Vagina (tissue), 2 donors: ENCODE measurements at places on chromosomes 12 and 14. TPM values are rescaled to one million over a fixed set of nuclear protein-coding genes. Genes with fewer than 3 reads are reported as not detected.

DNA sequence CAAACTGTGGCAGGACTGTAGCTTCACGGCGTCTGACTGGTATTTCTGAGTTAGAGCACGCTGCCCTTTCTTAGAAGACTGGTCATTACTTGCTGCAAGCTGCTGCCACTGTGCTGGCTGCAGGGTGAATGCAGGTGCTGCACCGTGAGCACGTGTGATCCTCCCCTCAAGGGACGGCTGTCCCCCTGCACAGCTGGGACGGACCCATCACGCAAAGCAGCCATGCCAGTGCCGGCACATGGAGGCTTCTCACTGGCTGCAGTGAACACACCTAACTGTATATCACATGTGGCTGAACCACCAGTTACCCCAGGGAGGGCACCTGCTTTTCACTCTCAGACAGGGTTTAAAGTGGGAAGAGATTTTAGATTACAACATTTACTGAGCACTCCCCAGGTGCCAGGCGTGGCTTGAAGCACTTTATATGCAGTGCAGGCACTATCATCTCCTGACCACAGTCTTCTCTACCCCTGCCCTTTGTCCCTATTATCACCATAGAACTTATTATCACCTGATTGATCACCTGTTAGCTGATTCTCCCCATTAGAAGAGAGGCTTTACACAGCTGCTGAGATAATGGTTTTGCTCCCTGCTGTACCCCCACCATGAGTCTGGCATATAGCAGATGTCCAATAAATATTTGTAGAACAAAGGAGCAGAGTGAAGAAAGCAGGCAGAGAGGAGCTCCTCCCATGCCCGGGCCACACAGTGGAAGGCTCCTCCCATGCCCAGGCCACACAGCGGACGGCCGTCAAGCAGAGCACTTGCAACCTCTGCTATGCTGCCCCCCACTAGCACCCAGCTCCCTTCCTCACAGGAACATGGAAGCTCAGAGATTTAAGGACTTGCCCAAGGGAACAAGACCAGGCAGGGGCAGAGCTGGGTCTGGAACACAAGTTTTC lies 25.9 kb downstream of the SLC25A47 start:
- H3K27me3 ChIP-seq, result no peaks in the 10 kb centered on the region
- no peak overlapping the region for H3K27ac ChIP-seq
- DNase-seq, result no peak
- H3K36me3 ChIP-seq, result peaks cover 46% of the 10 kb centered on the region

GRCh38 chr12:27332714-27333402 lies at the start of gene BMAL2:
Gene BMAL2, plus strand, starts transcription at chr12:27332836. Its CDS starts 237 bp downstream, at chr12:27333073.
- peak within 1 kb of the TSS; percentile 60 for H3K27ac ChIP-seq
- H3K27me3 ChIP-seq, result no peaks in the 10 kb centered on the region
- DNase-seq, result no peak
- no peaks in the 10 kb centered on the region for H3K36me3 ChIP-seq
- H3K4me1 ChIP-seq, result peaks cover 22% of the 10 kb centered on the region
- peak within 1 kb of the TSS; percentile 67 for H3K4me3 ChIP-seq

DNA sequence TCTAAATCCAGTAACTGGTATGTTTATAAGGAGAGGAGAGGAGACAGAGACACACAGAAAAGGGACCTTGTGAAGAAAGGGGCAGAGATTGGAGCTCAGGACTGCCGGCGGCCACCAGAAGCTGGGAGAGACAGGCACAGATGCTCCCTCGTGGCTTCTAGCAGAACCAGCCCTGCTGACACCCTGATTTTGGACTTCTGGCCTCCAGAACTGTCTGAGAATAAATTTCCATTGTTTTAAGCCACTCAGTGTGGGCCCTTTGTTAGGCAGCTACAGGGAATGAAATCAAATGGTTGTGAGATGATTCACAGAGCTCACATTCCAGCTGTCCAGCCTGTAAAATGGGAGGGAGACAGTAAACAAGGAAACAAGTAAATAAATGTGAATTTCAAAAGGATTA lies 47.6 kb downstream of the TMEM132C start:
- H3K36me3 ChIP-seq, result no peaks in the 10 kb centered on the region
- no peaks in the 10 kb centered on the region for H3K4me1 ChIP-seq
- H3K27ac ChIP-seq, result no peak overlapping the region
- no peak overlapping the region for H3K4me3 ChIP-seq

Gene CCDC38
- total RNA-seq, result not detected

GRCh38 chr12:39127401-39127800 lies 222.0 kb upstream of the CPNE8 start:
- no peaks in the 10 kb centered on the region for H3K4me1 ChIP-seq
- H3K27me3 ChIP-seq, result no peaks in the 10 kb centered on the region
- no peak overlapping the region for H3K4me3 ChIP-seq
- no peak overlapping the region for H3K27ac ChIP-seq
- no peaks in the 10 kb centered on the region for H3K36me3 ChIP-seq

DNA sequence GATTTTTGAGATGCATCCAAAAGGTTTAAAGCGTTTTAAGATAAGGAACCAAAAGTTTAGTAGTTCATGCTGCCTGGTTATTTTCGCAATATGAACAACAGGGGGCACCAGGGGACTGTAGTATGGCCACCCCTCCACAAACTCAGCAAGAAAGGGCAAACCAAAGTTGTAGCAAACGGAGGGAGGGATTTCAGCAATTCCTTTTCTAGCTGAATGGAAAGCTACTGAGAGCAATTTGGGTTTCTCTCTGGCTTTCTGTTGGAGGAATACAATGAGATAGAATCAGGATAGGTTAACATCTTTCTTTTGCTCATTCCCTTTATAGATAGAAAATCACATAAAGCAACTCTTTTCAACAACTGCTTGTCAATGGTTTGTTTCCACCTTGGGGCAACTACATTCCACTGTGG lies 62.5 kb downstream of the DRAM1 start:
- DNase-seq, result no peak
- H3K4me1 ChIP-seq, result peaks cover 23% of the 10 kb centered on the region
- H3K27me3 ChIP-seq, result no peaks in the 10 kb centered on the region
- H3K4me3 ChIP-seq, result no peak overlapping the region

- H3K27ac ChIP-seq, result peak overlapping the region; percentile 87
- H3K4me3 ChIP-seq, result no peak overlapping the region
- DNase-seq, result no peak
- H3K4me1 ChIP-seq, result peaks cover 99% of the 10 kb centered on the region
Measured at GRCh38 chr14:68668531-68668930, 124.3 kb downstream of the ZFP36L1 start.

DNA sequence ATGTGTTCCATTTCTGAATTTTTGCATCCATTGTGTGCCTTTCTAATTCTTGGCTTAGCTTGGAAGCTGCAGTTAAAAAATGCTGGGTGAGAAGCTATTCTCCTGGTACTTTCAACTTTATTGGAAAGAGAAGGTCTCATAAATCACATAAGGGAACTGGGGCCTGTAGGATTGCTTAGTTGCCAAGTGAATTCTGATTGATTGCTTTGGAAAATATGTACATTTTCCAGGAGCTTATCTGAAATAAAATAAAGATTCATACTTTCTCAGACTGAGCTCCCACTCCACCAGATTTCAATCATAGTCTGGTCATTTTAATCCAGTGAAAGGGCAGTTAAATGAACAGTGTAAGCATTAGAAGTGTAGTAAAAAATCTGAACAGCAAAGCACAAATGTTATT lies 50.0 kb upstream of the PRICKLE1 start:
- no peaks in the 10 kb centered on the region for H3K36me3 ChIP-seq
- no peaks in the 10 kb centered on the region for H3K27me3 ChIP-seq
- H3K4me1 ChIP-seq, result no peaks in the 10 kb centered on the region
- no peak overlapping the region for H3K27ac ChIP-seq
- DNase-seq, result no peak
- H3K4me3 ChIP-seq, result no peak overlapping the region

DNA sequence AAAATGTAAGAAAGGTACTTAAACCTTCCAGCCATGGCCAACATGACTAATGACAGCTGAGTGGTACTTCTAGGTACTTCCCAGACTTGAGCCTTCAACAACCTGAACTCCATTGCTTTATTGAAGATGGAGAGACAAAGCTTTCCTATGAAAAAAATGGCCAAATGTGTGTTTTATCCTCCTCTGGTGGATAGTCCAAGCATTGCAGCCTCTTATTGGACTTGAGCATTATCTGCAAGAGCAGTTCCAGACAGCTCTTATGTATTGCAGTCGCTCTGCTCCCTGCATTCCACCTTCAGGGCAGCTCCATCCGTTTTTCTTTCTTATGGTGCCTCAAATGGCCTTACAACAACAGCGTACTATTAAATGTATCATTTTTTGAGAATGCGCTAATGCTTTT lies 588.2 kb downstream of the NRXN3 start:
- H3K27me3 ChIP-seq, result no peaks in the 10 kb centered on the region
- DNase-seq, result no peak
- no peaks in the 10 kb centered on the region for H3K36me3 ChIP-seq
- H3K4me1 ChIP-seq, result no peaks in the 10 kb centered on the region
- no peak overlapping the region for H3K4me3 ChIP-seq

DNA sequence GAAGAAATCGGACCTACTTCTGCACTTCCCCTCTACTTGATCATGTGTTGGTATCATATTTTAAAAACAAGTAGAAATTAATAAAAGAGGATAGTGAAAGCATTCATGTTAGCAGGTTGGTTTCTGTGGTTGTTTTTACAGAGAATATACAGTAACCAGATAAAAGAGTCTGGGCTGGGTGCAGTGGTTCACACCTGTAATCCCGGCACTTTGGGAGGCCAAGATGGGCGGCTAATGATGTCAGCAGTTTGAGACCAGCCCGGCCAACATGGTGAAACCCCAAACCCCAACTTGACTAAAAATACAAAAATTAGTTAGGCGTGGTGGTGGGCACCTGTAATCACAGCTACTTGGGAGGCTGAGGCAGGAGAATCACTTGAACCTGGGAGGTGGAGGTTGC lies 55.9 kb downstream of the LRP6 start:
- H3K4me3 ChIP-seq, result no peak overlapping the region
- DNase-seq, result no peak
- H3K27me3 ChIP-seq, result no peaks in the 10 kb centered on the region
- H3K36me3 ChIP-seq, result no peaks in the 10 kb centered on the region
- peaks cover 22% of the 10 kb centered on the region for H3K4me1 ChIP-seq
- no peak overlapping the region for H3K27ac ChIP-seq

GRCh38 chr12:105409801-105410471 lies 79.4 kb downstream of the C12orf75 start:
- no peaks in the 10 kb centered on the region for H3K27me3 ChIP-seq
- DNase-seq, result no peak
- no peak overlapping the region for H3K4me3 ChIP-seq
- H3K27ac ChIP-seq, result no peak overlapping the region

DNA sequence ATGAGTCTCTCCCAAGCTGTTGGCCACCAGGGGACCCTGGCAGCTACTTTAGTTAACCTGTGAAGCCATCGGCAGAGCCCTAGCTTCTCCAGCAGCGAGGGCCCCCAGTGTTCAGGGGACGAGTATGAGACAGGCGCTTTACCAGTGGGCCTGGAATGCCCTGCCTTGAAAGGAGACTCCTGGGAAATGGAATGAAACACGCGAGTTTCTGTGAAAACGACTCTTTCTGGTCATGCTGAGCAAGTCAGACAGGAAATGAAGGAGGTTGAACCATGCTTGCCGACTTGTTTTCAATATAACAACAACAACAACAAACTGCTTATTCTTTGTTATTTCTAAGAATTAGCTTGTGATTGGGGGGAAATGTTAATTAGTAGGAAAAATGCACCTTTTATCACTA lies 42.9 kb downstream of the SFSWAP start:
- H3K4me3 ChIP-seq, result no peak overlapping the region
- no peaks in the 10 kb centered on the region for H3K4me1 ChIP-seq
- DNase-seq, result no peak
- H3K27me3 ChIP-seq, result no peaks in the 10 kb centered on the region

Gene TAS2R31
- total RNA-seq, result 3.2 TPM

DNA sequence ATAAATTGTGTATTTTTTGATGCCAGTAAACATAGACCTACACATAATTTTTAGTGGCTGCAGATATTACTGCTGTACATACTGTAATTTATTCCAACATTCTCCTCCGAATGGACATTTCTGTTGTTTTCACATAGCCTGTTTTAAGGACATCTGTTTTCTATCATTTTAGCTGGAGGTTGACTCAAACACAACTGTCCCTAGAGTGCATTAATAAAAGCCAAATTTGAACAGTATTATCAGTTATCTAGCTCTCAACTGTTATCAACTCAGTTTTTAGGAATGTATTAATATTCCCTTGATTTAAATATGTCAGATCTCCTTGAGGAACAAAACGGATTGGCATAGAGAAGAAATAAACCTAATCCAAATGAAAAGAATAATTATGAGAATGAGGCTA lies 17.2 kb upstream of the PIWIL1 start:
- no peaks in the 10 kb centered on the region for H3K36me3 ChIP-seq
- no peak for DNase-seq
- no peak overlapping the region for H3K4me3 ChIP-seq
- H3K27me3 ChIP-seq, result no peaks in the 10 kb centered on the region

Gene LRRC10
- not detected for total RNA-seq

DNA sequence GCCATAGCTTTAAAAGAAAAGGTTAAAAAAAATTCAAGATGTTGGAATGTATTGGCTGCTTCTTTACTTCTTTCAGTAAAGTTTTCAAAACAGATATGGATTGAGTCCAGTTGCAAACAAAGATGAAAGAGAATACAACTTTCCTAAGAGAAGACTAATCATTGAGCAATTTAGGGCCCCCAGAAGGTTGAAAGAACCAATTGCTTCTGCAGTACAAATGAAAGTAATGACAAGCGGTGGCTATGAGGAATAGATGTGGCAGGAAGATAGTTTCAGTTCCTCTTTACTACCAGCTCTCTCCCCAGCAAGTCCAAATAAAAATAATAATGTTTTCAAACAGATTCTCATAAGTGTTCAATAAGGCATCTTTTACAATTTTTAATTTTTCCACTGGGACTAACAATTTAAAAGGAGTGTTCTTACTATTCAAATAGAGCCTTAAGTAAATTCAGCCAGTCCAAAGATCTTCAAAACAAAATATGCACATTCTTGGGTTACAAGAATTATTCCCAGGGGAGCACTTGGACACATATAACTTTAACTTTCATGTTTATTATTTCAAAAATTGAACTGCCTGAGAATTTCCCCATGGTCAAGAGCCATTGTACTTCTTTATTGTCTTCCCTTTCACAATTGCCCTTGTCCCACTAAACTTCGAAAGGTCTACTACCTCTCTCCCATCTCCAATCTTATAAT lies 62.3 kb upstream of the PPP1R12A start:
- H3K4me3 ChIP-seq, result no peak overlapping the region
- no peaks in the 10 kb centered on the region for H3K4me1 ChIP-seq
- H3K27me3 ChIP-seq, result no peaks in the 10 kb centered on the region
- DNase-seq, result no peak
- H3K27ac ChIP-seq, result no peak overlapping the region
- H3K36me3 ChIP-seq, result no peaks in the 10 kb centered on the region

DNA sequence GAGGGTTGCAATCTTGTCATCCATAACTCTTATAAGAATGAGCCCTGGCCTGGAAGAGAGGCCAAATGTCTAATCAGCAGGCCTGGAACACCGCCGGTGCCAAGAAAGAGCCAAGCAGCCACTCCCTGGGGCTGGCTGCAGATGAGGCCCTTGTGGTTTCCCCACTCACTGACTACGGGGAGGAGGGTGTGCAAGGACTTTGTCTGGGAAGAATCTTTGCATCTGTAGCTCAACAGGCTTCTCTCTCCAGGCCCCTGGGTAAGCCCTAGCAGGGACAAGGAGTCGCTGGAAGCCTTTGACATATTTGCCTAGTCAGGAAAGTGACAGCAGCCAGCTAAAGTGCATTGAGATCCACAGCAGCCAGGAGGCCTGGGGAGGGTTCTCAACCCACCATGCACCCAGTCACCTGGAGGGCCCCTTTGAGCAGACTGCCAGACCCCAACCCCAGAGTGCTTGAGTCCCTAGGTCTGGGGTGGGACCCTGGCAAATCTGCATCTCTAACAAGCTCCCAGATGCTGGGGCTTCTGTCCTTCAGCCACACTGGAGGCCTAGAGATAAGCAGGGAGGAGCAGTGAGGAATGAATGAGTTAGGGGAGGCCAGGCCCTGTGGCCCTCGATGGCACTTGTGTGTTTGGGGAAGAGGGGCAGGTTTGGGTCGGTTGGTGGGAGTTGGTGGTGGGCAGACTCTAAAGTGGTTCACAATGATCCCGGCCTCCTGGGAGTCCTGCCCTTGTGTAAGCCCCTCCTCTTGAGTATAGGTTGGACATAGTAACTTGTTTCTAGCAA lies 13.9 kb upstream of the LRTM2 start:
- DNase-seq, result no peak

Gene SETD1B
- 10.6 TPM for total RNA-seq
